Adrenal gland (tissue), 19 donors: ENCODE measurements at places on chromosomes 12 and 14. TPM values are rescaled to one million over a fixed set of nuclear protein-coding genes. Genes with fewer than 3 reads are reported as not detected.

FIGNL2 gene
- 0.16 TPM for polyA plus RNA-seq

TBX3 gene
- 216 TPM for polyA plus RNA-seq

CLEC14A gene
- 18.1 TPM for polyA plus RNA-seq

GALNT8 gene
- polyA plus RNA-seq, result 4.0 TPM

SERPINA5 gene
- 83.6 TPM for polyA plus RNA-seq

TRHDE gene
- polyA plus RNA-seq, result 2.0 TPM
